ENCODE measurements at places on chromosomes 13 and 19.

DNA sequence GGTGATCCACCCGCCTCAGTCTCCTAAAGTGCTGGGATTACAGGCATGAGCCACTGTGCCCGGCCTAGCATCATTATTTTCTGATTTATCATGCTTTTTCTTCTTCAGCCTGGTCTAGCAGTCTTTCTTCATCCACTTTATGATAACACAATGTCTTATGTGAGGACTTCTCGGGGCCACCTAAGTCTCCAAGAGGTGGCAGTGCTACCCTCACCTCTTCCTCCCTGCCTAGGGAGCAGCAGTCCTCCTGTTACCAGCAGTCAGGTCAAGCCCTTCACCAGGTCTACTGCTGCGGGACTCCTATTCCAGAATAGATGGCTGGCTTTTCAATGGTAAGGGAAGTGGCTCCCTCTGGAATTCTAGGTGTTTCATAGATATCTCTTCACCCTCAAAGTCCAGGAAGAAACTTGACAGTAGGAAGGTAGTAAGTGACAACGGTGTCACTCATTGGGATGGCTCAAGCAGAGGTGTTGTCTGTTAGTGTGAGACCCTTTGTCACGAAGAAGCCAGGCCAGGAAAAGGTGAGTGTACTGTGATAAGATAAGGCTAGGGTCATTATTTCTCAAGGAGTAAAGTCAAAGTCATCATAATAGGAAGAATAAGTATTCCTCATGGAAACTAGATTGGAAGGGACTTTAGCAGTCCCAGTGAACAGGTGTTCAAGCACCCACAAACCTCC lies 164.0 kb downstream of the KLF5 start:
- H3K4me1 ChIP-seq = no peaks in the 10 kb centered on the region
- no peak overlapping the region for H3K4me3 ChIP-seq
- DNase-seq = no peak
- H3K27ac ChIP-seq = no peak overlapping the region

GRCh38 chr19:10006752-10007323 lies 3.5 kb downstream of the COL5A3 start:
- H3K27ac ChIP-seq = no peak overlapping the region
- no peak overlapping the region for H3K4me3 ChIP-seq
- peaks cover 17% of the 10 kb centered on the region for H3K4me1 ChIP-seq
- peaks cover 42% of the 10 kb centered on the region for H3K27me3 ChIP-seq
- no peak for DNase-seq

DNA sequence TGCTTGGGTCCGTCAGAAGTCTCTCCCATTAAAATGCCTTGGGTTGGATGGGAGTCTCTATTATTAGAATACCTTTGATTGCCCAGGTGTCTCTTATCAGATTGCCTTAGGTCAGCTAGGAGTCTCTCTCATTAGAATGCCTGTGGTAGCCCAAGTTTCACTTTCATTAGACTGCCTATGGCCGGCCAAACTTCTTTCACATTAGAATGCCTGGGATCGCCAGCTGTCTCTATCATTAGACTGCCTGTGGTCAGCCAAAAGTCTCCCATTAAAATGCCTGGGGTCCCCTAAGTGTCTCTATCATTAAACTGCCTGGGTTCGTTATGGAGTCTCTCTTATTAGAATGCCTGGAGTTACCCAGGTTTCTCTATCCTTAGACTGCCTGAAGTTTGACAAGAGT lies 1476.7 kb downstream of the UQCRFS1 start:
- no peak overlapping the region for H3K27ac ChIP-seq
- no peak overlapping the region for H3K4me3 ChIP-seq
- H3K36me3 ChIP-seq = no peaks in the 10 kb centered on the region
- no peak for DNase-seq

GRCh38 chr19:799076-799881 lies 2.0 kb downstream of the PTBP1 start:
- H3K27me3 ChIP-seq = no peaks in the 10 kb centered on the region
- peaks cover 32% of the 10 kb centered on the region for H3K4me1 ChIP-seq
- peak; percentile 58 for DNase-seq

- DNase-seq = no peak
- no peak overlapping the region for H3K27ac ChIP-seq
- peaks cover 9% of the 10 kb centered on the region for H3K4me1 ChIP-seq
- no peaks in the 10 kb centered on the region for H3K27me3 ChIP-seq
- H3K36me3 ChIP-seq = peaks cover 60% of the 10 kb centered on the region
- H3K4me3 ChIP-seq = no peak overlapping the region
Observed at GRCh38 chr19:49855277-49855675, 4.3 kb downstream of the PTOV1 start.

- H3K4me1 ChIP-seq = peaks cover 11% of the 10 kb centered on the region
- H3K36me3 ChIP-seq = no peaks in the 10 kb centered on the region
- no peak overlapping the region for H3K4me3 ChIP-seq
- no peak overlapping the region for H3K27ac ChIP-seq
Observed at GRCh38 chr19:13885826-13886365, 9.0 kb downstream of the NANOS3 start.

DNA sequence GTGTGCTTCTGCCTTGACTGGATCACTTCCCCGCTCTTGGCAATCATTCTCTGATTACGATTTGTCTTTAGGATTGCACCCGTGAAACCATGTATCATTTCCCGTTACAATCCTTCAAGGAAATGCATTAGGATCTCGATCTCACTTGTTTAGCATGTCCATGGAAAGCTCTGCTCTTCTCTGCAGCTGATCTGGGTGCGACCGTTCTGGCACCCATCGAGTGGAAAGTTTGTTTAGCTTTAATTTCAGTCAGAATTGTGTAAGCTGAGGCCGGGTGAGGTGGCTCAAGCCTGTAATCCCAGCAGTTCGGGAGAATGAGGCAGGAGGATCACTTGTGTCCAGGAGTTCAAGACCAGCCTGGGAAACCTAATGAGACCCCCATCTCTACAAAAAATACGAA lies 30.9 kb downstream of the NUMBL start:
- no peak for DNase-seq
- no peak overlapping the region for H3K27ac ChIP-seq
- H3K27me3 ChIP-seq = no peaks in the 10 kb centered on the region
- H3K36me3 ChIP-seq = no peaks in the 10 kb centered on the region
- H3K4me3 ChIP-seq = no peak overlapping the region

DNA sequence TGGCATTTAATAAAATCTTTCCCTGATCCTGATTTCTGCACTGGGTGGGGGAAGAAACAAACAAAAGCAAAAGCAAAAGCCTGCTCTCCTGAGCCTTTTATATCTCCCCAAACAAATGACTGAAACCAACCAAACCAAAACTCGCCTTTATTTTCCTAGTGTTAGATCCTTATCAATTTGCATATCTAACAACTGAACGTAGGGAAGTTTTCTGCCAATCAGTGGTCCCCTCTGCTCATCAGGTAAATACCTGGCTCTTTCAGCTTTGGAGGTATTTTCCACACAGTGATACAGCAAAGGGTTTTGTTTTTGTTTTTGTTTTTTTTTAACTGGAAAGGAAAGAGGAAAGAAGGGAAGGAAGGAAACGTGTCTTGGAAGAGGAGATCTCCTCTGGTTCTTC lies 3.3 kb downstream of the AMER2 start:
- H3K4me1 ChIP-seq = peaks cover 4% of the 10 kb centered on the region
- H3K27me3 ChIP-seq = peaks cover 31% of the 10 kb centered on the region
- no peak overlapping the region for H3K27ac ChIP-seq

GRCh38 chr13:28245465-28245864 lies 107.1 kb downstream of the PAN3 start:
- H3K4me1 ChIP-seq = no peaks in the 10 kb centered on the region
- no peak overlapping the region for H3K27ac ChIP-seq
- no peak overlapping the region for H3K4me3 ChIP-seq

DNA sequence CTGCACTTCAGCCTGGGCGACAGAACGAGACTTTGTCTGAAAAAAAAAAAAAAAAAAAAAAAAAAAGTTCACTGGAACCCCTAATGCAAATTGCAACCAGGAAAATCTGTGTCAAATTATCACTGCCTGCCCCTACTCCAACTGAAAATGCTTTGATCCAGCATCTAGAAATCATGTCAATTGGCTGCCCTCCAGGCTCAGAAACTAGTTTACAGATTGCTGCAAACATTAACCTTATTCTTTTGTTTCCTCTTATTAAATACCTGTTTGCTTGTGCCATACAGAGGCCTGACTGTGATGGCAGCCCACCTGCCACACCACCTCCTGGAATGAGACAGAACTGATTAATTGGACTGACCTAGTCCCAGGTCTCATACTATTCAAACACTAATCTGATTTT lies 18.6 kb upstream of the AKT2 start:
- H3K4me1 ChIP-seq = no peaks in the 10 kb centered on the region
- no peaks in the 10 kb centered on the region for H3K36me3 ChIP-seq
- H3K27me3 ChIP-seq = no peaks in the 10 kb centered on the region
- H3K4me3 ChIP-seq = no peak overlapping the region

DNA sequence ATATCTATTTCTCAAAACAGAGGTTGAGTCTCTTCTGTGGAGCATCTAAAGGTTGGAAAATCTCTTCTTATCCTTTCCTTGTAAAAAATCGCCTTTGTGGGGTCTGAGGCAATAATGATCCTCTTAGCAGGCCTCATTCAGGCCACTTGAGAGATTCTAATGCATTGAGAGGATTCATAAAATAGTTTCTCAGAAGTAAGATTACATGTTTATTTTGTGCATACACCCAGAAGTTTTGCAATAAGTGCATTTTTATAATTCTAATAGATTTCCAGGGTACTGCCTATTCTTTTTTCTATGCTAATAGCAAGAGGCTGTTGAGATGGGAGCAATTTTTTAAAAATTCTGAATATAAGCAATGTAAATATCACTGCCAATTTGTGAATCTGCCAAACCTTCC lies 342.2 kb upstream of the KLF12 start:
- no peak for DNase-seq
- no peak overlapping the region for H3K27ac ChIP-seq
- no peaks in the 10 kb centered on the region for H3K27me3 ChIP-seq
- no peak overlapping the region for H3K4me3 ChIP-seq
- no peaks in the 10 kb centered on the region for H3K4me1 ChIP-seq
- H3K36me3 ChIP-seq = no peaks in the 10 kb centered on the region

DNA sequence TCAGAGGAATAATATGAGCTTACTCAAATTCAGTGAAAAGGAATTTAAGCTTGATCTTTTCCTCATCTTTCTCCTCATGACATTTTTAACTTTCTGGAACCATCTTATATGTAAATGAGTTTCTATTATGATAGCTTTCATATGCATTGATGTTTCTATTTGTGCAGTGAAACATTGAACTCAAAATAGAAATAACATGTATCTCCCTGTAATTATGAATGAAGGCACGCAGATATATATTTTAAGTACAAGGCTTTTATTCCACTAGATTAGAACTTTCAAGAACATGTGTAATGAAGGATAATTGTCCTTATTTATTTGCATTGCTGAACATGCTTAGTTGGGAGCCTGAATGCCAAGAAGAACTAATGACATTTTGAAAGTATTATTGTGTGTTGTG lies 1391.7 kb upstream of the MIR17HG start:
- DNase-seq = no peak
- H3K4me3 ChIP-seq = no peak overlapping the region
- H3K27me3 ChIP-seq = no peaks in the 10 kb centered on the region
- no peaks in the 10 kb centered on the region for H3K4me1 ChIP-seq
- no peak overlapping the region for H3K27ac ChIP-seq

GRCh38 chr13:55000043-55000442 lies 1971.4 kb downstream of the OLFM4 start:
- no peaks in the 10 kb centered on the region for H3K27me3 ChIP-seq
- H3K27ac ChIP-seq = no peak overlapping the region
- H3K4me1 ChIP-seq = peaks cover 3% of the 10 kb centered on the region
- H3K36me3 ChIP-seq = no peaks in the 10 kb centered on the region
- DNase-seq = no peak

DNA sequence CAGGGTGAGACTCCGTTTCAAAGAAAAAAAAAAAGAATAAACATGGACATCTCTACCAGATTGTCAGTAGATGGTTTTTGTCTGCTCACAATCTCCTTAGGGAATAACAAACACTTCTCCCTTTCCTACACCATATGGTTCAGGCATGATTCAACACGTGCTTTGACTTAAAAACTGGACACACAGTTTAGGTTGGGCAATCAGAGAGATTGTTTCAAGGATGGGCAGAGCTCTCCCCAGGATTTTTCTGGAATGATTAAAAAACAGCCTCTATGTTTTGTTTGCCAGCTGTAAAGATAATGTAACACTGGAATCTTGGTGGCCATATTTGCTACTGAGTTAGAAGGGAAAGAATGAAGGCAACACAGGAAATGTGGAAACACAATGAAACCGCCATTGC lies 150.1 kb upstream of the TSC22D1 start:
- DNase-seq = no peak
- H3K27ac ChIP-seq = no peak overlapping the region
- no peaks in the 10 kb centered on the region for H3K27me3 ChIP-seq
- no peaks in the 10 kb centered on the region for H3K36me3 ChIP-seq

DNA sequence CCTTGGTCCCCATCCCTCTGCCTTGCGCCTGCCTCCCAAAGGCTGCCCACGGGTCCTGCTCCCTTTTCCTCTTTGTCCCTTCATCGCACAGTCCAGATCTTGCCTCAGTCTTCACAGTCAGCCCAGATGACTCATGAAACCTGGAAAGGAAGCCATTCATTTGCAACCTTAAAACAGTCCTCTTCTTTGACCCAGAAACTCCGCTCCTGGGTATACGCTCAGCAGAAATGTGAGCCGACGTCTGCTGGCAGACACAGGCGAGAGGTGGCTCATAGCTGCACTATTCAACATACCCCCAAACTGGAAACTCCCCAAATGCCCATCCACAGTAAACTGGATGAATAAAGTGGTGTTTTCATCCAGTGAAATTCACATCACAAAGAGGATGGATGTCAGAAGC lies 13.6 kb upstream of the PEPD start:
- H3K27me3 ChIP-seq = peaks cover 1% of the 10 kb centered on the region
- H3K4me3 ChIP-seq = no peak overlapping the region
- no peak overlapping the region for H3K27ac ChIP-seq
- no peak for DNase-seq

DNA sequence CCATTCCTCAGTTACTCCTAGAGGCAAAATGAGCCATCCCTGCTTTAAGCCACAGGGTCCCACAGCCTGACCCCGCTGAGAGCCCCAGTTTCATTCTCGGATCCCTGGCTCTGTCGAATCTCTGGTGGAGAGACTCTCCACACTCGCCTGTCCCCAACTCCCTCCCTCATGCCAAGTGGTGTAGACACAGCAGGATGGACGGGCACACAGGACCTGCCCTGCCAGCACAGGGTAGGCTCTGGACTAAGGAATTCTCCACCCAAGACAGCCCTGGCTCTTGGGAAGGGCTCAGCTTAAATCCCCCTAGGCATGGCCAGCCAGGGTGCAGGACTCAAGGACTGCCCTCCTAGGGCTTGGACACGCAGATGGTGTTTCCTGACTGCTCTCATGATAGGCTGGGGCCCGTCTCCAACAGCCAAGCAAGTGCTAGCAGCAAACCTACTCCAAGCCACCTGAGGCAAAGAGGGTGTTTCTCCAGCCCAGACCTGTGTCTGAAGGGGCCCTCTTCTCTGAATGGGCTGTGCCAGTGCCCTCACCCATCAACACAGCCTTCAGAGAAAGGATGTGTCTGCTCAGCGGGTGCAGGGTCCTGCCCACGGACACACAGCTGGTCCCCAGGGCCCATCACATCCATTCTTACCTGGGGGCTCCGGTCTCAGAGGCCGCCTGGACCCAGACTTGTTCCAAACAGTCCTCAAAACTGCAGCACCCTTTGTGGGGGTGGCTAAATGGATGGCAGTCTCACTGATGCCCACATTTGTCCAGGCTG lies 65.3 kb downstream of the PEPD start:
- H3K4me3 ChIP-seq = no peak overlapping the region
- peaks cover 3% of the 10 kb centered on the region for H3K4me1 ChIP-seq
- no peak overlapping the region for H3K27ac ChIP-seq
- H3K36me3 ChIP-seq = peaks cover 8% of the 10 kb centered on the region
- DNase-seq = no peak
- peaks cover 3% of the 10 kb centered on the region for H3K27me3 ChIP-seq

- no peaks in the 10 kb centered on the region for H3K27me3 ChIP-seq
- H3K36me3 ChIP-seq = no peaks in the 10 kb centered on the region
- peak; percentile 63 for DNase-seq
- no peak overlapping the region for H3K4me3 ChIP-seq
Observed at GRCh38 chr19:56983171-56983570, 136.6 kb upstream of the USP29 start.

All from neuronal stem cell (in vitro differentiated cells).